ENCODE measurements at places on chromosomes 12 and 14. TPM values are rescaled to one million over a fixed set of nuclear protein-coding genes. Genes with fewer than 3 reads are reported as not detected.
A peak's percentile ranks its signal among the peaks of the same experiment; 100 is the strongest.

DNA sequence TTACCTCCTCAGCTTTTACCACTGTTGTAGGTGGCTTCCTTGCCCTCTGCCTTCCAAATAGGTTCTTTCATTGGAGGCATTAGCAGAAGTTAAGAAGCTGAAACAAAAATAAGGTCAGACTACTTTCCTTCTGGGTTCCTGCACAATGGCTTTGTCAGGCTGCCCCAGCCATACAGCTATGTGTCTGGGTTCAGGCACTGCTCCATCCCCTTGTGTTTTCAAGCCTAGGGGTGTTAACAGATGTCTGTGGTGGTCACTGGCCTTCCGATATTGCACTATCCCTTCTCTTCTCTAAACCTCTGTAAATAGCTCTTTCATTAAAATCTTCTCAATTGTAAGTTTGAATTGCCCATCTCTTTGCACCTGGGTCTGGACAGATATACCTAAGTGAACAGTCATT is 728.9 kb downstream of the SLC16A7 start:
- DNase-seq = no peak

DNA sequence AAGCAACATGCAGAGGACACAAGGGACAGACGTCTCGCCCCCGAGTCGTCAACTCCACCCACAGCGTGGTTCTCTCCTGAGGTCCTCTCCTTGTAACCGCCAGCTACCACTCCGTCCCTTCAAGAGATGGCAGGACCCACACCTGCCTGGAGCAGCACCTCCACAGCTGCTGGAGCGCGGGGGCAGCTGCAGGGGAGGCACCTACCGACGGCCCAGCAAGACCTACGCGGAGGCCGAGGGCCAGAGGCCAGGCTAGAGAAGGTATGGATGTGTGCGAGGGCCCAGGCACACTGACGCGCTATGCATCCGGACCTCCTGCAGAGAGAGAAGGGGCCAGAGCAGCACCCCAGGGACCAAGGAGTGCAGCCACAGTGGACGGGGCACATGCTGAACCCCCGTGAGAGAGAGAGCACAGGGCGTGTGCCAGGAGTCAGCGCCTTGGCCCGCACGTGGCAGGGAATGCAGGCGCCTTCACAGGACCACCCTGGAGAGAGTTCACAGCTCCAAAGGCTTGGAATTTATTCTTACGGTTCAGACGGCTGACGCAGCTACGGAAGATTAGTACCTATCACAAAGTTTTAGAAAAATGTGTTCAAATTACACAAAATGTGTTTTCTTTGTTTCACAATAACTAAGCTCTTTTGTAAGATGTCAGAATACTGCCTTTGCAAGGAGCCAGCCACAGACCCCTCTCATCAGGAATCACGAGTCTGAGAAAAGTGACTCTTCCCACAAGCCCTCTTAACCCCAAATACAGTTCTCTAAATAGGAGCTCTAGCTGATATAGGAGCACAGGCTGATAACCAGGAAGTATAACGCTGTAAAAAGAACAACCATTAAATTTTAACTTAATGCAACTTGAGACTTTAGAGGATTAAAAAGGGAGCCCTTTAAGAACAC is 36.8 kb downstream of the CDC42BPB start:
- DNase-seq = no peak

GRCh38 chr12:132175496-132176384 is 31.5 kb downstream of the NOC4L start:
- no peak for DNase-seq

- DNase-seq = no peak
These were observed 42.4 kb downstream of the MDM2 start for GRCh38 chr12:68850390-68850789.

GRCh38 chr14:91244501-91244901 is at the start of gene GPR68:
GPR68 (minus strand) TSS chr14:91244704; CDS start chr14:91235050, 9,654 bp downstream.
- peak; percentile 43 for DNase-seq

- peak; percentile 29 for DNase-seq
These were observed 151.0 kb upstream of the ARHGAP5 start for GRCh38 chr14:31926123-31926522.

DNA sequence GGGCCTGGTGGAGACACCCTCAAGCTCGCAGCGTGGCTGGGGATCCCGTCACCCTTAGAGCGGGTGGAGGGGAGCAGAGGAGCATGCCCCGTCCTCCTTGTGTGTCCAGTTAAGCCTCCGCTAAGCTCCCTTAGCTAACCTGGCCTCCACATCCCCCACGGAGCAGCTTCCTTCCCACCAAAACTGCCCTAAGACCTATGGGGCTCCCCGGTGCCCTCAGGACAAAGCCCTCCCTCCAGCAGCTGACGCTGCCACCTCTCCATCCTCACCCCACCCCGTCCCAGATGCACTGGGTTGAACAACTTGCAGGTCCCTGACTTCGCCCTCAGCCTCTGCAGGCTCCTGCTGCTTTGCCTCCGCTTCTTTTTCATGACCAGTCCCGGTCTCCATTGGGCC is 4.0 kb downstream of the AHNAK2 start:
- no peak for DNase-seq

GRCh38 chr12:1797011-1797901 is 23.1 kb upstream of the LRTM2 start:
- DNase-seq = peak; percentile 59

DNA sequence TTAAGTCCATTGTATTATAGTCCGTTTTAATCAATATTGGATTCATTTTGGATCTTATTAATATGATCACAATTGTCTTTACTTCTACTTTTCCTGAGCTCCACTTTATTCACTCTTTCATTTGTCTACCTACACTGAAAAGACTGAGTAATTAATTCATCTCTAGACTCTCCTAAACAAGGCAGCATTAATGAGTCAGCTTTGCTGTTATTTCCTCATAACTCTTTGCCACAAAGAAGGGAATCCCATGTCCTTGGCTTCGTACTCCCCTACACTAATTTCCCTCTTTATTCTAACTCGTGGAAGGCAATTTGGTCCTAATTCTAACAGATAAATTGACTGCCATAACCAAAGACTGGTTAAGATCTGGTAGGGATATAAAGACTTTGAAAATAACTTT is 91.9 kb downstream of the ARMH4 start:
- DNase-seq = no peak

- peak; percentile 62 for DNase-seq
These were observed 67.9 kb downstream of the TMEM30B start for GRCh38 chr14:61213191-61213621.

- no peak for DNase-seq
These were observed 18.2 kb upstream of the FAM222A start for GRCh38 chr12:109695416-109695815.

GRCh38 chr12:12403264-12404248 is 46.7 kb downstream of the BORCS5 start:
- DNase-seq = no peak

DNA sequence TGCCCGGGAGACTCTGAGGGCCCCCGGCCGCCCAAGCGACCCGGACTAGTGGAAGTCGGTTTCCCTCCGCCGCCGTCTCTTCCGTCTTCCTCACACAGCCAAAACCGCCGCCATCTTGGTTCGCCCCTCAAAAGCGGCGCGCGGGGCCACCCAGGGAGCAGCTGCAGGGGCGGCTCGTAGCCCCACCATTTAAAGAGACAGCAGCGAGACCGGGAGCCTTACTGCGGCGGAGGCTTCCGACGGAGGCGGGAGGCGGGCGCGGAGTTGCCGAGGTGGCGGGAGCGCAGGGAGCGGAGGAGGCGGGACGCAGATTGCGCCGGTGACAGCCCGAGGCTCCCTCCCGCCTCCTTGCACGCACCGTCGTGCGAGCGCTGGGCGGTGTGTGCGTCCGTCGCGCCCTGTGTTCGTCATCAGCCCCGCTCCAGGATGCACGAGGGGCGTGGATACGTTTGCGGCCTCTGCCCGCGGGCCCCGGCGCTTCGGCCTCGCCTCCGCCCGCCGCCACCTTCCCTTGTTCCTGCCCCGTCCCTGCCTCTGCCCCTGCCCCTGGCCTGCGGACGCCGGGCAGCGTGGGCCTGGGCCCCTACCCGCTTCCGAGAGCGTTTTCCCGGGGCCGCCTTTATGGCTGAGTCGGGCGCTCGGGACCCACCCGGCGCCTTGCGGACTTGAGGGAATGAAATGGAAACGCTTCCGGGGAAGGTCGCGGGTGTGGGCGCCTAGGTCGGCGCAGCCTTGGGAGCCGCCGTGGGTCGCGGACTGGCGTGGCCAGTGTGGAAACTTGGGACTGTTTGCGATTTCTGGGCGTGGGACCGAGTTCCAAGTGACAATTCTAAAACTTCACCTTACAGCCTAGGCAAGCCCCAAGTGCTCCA is at the start of gene PPP4R3A:
Gene PPP4R3A (minus strand): TSS at position 140 of the 872 bp plus-strand sequence. CDS start 663 bp downstream, outside the sequence.
- DNase-seq = peak; percentile 98

GRCh38 chr12:22282283-22282682 is 52.2 kb downstream of the ST8SIA1 start:
- peak; percentile 85 for DNase-seq

GRCh38 chr12:132824053-132824452 is 4.6 kb downstream of the GOLGA3 start:
- DNase-seq = no peak

CAPRIN2 gene
- total RNA-seq = 20.3 TPM

KRT2 gene
- not detected for total RNA-seq

EID3 gene
- total RNA-seq = 2.7 TPM

UNG gene
- 20.1 TPM for total RNA-seq

OAS1 gene
- total RNA-seq = 3.6 TPM

AQP5 gene
- 0.71 TPM for total RNA-seq

NGB gene
- not detected for total RNA-seq

Data from muscle of leg (tissue), 16 donors.